GM03348 (cell line): ENCODE measurements at places on chromosomes 11 and 22.

DNA sequence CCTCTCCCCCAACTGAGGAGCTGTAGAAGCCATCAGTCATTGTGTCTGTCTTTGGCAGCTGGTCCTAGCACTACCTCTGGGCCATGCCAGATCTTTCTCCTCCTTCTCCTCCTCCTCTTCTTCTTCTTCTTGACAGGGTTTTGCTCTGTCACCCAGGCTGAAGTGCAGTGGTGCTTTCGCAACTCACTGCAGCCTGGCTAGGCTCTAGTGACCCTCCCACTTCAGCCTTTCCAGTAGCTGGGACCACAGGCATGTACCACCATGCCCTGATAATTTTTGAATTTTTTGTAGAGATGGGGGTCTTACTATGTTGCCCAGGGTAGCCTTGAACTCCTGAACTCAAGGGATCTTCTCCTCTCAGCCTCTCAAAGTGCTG, 50.1 kb upstream of the SHANK2 start:
- DNase-seq = no peak

DNA sequence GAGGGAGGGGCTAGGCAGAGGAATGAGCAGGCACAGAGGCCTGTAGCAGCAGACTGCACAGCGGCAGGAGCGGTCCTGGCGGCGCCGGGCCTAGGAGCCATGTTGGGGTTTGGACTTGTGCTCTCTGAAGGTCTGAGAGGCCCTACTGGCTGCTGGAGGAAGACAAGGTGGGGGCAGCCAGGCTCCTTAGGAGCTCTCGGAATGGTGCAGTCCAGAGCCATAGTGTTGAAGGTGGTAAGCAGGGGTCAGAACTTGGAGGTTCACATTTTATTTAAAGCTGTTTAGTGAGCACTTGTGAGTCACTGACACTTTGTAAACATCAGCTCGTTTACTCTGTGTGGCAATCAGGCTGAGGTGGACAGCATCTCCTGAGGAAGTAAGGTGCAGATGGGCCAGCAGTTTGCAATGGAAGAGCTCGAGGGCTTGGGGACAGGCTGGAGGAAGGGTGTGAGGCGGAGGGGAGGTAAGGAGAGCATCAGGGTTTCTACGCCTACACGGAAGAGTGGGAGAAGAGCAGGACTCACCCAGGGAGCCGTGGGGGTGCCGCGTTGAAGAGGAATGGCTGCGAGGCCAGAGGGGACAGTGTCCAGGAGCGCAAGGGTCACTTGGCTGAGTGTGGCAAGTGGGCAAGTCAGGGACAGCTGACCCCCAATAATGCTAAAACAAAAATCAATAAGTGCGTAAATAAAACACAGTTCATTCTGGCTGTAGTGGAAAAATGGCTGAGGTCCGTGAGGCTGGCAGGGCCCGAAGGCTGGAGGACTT, 10.0 kb upstream of the TMEM191C start:
- DNase-seq = no peak

DNA sequence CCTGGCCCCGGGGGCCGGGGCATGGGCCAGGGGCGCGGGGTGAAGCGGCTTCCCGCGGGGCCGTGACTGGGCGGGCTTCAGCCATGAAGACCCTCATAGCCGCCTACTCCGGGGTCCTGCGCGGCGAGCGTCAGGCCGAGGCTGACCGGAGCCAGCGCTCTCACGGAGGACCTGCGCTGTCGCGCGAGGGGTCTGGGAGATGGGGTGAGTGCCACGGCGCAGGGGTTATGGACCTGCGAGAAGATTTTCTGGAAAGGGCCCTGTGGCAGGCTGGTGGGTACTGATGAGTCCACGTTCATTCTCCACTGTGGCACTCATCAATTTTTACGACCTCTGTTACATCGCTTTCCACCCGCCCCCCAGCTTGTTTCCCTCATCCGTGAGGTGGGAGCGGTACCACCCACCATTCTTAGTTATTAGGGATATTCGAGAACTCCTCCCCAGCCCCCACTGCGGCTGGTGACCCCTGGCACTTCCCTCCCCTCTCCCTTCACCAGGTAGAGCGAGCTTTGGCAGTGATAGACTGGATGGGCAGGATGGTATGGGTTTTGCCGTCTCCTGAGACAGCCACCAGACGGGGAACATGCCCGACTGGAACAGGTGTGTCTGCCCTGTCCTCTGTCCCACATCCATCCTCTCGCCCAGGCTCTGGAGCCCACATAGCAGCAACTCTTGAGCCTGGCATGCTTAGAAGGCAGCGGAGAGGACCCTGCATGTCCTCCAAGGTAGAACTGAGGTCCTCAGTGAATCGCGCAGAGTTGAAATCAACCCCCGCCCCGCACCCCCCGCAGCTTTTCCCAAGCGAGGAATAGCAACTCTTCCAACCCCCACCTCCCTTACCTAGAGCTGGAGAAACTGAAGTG, 562 bp downstream of the DGAT2 start:
- no peak for DNase-seq

DNA sequence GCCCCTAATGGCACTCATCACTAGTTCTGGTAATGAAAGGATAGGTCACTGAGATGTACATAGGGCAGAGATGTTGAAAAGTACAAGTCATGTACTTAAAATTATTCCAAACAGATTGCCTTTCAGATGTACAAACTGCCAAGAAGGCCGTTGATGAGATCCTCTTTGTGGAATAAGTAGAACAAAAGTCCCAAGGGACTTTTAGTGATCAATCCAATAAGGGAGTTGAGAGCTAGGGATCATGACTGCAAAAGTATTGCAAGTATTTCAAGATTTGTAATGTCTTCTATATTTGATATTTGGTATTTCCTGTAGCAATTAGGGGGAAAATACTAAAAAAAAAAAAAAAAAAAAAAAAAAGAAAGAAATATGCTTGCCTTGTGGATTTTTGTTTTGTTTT, 82.2 kb downstream of the ATG16L2 start:
- DNase-seq = peak; percentile 8

GRCh38 chr11:124938206-124938765, 2.4 kb upstream of the HEPACAM start:
- peak; percentile 24 for DNase-seq

GRCh38 chr11:76292583-76293188, 86.4 kb upstream of the WNT11 start:
- no peak for DNase-seq

GRCh38 chr11:2213890-2214526, 42.4 kb upstream of the TH start:
- DNase-seq = no peak

GRCh38 chr11:118015385-118015841, 29.2 kb downstream of the IL10RA start:
- no peak for DNase-seq

- no peak for DNase-seq
These were observed 40.8 kb upstream of the E2F8 start for GRCh38 chr11:19281555-19281954.

- DNase-seq = no peak
These were observed 58.7 kb upstream of the FAM181B start for GRCh38 chr11:82792319-82792718.

DNA sequence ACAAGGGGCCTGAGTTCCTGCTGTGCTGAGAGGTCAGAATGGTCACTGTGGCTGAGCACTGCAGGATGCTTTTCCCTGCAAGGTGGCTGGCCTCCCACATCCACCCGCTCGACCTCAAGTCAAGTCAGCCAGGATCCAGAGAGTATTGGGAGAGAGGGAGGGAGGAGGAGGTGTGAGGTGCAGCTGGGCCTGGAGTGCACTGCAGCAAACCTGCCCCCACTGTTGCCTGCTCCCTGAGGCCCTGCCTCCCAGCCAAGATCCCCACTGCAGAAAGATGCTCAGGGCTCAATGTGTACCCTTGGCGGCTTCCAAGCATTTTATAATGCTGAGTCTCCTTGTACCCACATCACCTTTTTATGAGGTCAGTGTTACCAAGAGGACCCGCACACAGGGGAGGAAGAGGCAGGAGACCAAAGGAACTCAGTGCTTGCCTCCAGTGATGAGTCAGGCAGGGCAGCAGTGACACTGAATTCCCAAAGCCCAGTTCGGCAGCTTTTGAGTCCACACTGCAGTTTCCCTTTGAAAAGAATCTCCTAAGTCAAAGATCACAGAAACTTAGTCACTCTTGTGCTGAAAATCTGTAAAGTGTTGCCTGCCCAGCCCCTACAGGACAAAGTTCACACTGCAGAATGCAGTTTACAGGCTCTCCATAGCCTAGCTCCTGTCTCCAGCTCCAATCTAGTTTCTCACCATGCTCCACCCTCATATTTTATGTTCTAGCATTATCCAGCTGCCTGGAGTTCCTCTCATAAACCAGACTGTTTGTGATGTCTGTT, 3.1 kb downstream of the ENDOD1 start:
- DNase-seq = peak; percentile 59

- DNase-seq = no peak
These were observed 11.2 kb upstream of the CHST1 start for GRCh38 chr11:45676522-45677095.

- no peak for DNase-seq
These were observed 93.7 kb downstream of the STIM1 start for GRCh38 chr11:3949125-3949524.

- no peak for DNase-seq
These were observed 48.8 kb downstream of the MYEOV start for GRCh38 chr11:69342588-69343330.
